Left ventricle myocardium superior (tissue), 1 donor: ENCODE measurements at places on chromosomes 3 and 15. TPM values are rescaled to one million over a fixed set of nuclear protein-coding genes. Genes with fewer than 3 reads are reported as not detected.

DNA sequence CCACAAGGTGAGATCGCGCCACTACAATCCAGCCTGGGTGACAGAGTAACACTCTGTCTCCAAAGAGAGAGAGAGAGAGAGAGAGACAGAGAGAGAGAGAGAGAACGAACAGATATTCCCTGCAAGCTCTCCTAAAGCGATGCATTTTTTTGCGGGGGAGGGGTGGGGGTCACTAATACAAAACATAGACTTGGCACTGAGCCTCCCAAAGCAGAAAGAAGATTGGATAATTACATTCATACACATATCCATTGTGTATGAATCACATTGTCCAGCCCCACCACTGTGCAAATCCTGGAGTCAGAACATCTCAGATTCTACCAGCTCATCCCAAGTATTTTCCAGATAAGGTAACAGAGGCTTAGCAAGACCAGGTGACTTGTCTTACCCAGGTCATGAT, 459.9 kb downstream of the MAGI1 start:
- DNase-seq, result no peak

DNA sequence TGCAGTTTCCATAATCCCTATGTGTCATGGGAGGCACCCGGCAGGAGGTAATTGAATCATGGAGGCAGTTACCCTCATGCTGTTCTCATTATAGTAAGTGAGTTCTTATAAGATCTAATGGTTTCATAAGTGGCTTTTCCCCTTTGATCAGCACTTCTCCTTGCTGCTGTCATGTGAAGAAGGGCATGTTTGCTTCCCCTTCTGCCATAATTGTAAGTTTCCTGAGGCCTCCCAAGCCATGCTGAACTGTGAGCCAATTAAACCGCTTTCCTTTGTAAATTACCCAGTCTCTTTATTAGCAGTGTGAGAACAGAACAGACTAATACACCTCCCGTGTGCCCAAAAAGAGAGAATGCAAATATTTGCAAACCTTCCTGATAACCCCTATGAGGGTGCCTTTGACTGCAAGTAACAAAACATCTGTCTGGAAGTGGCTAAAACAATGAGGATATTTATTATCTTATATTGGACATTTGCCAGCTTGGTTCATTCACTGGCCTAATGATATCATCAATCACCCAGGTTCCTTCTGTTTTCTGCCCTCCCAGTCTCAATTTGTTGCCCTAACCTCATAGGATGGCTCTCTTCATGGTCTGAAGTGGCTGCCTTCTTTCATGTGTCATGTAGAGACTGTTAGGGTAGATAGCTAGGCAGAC, 68.7 kb downstream of the BHLHE40 start:
- DNase-seq, result no peak

The ACTC1 gene
- 14,086 TPM for total RNA-seq

The GPR27 gene
- 4.4 TPM for total RNA-seq

The PIAS1 gene
- total RNA-seq, result 27.2 TPM
